ENCODE measurements at places on chromosomes 12 and 14. TPM values are rescaled to one million over a fixed set of nuclear protein-coding genes. Genes with fewer than 3 reads are reported as not detected.

DNA sequence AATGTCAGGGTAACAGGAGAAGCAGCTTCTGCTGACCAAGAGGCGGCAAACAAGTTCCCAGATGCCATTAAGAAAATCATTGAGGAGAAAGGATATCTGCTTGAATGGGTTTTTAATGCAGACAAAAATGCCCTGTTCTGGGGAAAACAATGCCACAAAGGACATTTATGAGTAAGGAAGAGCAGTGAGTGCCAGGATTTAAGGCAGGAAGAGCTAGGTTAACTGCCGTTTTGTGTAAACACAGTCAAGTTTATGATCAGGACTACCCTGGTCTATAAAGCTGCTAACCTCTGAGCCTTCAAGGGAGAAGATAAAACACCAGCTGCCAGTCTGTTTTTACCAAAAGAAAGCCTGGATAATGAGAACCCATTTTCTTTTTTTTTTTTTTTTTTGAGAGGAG is 8.5 kb downstream of the MAPKAPK5 start:
- H3K36me3 ChIP-seq: peaks cover 2% of the 10 kb centered on the region
- no peak overlapping the region for H3K27ac ChIP-seq
- H3K27me3 ChIP-seq: no peaks in the 10 kb centered on the region

DNA sequence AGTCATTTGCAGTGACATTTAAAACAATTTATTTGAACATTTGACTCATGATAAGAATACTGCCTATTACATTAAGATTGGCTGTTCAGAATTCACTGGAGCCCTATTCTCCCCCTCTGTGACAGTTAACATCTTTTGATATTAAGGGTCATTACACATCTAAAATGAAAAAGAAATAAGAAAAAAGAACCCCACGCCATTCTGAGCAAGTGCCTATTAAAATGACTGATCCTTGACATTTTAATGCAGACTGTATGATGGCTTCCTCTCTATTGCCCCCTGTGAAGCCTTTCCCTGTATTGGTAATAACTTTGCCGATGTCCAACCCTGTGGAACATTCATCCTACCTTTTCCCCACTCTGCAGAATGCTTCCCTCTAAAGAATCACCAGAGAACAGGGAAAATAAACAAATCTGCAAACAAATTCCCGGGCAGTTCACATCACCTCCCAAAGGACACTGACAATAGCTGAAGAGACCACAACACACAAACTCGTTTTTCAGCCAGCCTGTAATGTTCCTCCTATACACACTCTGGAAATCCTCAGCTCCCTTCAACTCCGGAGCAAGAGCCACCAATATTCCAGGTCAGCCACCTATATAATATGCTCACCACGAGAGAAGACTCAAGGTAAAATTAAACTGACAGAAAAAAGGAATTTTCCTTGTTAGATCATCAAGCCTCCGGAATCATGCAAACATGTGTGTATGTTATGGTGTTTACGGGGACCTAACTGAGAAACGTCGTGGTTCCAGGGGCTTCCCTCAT is 2.1 kb downstream of the NIN start:
- no peak for DNase-seq
- H3K27ac ChIP-seq: no peak overlapping the region
- no peaks in the 10 kb centered on the region for H3K36me3 ChIP-seq
- no peaks in the 10 kb centered on the region for H3K4me1 ChIP-seq
- H3K27me3 ChIP-seq: no peaks in the 10 kb centered on the region

- DNase-seq: no peak
- no peak overlapping the region for H3K27ac ChIP-seq
- H3K4me1 ChIP-seq: no peaks in the 10 kb centered on the region
- H3K4me3 ChIP-seq: no peak overlapping the region
- H3K27me3 ChIP-seq: no peaks in the 10 kb centered on the region
These were observed 7.8 kb upstream of the ART4 start for GRCh38 chr12:14850929-14851663.

Gene TGFB3
- polyA plus RNA-seq: 2.1 TPM

Gene KRT71
- not detected for polyA plus RNA-seq

GRCh38 chr12:107396991-107397390 is 288.6 kb upstream of the PWP1 start:
- H3K27me3 ChIP-seq: no peaks in the 10 kb centered on the region
- no peaks in the 10 kb centered on the region for H3K4me1 ChIP-seq
- H3K36me3 ChIP-seq: no peaks in the 10 kb centered on the region
- H3K27ac ChIP-seq: no peak overlapping the region

DNA sequence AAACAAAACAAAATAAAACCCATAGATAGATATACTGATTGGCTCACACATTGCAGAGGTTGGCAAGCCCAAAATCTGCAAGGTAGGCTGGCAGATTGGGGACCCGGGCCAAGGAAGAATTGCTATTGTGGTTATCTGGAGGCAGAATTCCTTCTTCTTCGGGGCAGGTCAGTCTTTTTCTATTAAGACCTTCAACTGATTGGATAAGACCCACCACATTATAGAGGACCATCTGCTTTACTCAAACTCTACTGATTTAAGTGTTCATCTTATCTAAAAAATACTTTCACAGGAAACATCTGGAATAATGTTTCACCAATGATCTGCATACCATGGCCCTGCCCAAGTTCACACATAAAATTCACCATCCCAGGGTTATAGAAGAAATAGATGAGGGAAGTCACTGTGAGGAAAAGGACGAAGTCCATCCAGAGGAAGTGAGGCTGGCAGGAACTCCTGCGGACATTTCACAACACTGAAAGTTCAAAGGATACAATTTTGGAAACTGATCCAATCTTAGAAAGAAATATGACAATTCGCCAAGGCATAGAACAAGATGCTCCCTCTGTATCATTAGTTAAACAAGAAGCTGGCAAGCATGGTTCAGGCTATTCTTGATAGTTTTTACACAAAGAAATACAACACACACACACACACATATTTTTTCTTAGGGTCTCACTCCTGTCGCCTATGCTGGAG is 127.6 kb upstream of the MED13L start:
- peaks cover 17% of the 10 kb centered on the region for H3K4me1 ChIP-seq
- DNase-seq: no peak
- no peaks in the 10 kb centered on the region for H3K27me3 ChIP-seq
- no peaks in the 10 kb centered on the region for H3K36me3 ChIP-seq

- no peaks in the 10 kb centered on the region for H3K27me3 ChIP-seq
- H3K4me1 ChIP-seq: no peaks in the 10 kb centered on the region
- DNase-seq: no peak
- peaks cover 2% of the 10 kb centered on the region for H3K36me3 ChIP-seq
- H3K4me3 ChIP-seq: no peak overlapping the region
These were observed 32.6 kb downstream of the STON2 start for GRCh38 chr14:81367563-81367962.

DNA sequence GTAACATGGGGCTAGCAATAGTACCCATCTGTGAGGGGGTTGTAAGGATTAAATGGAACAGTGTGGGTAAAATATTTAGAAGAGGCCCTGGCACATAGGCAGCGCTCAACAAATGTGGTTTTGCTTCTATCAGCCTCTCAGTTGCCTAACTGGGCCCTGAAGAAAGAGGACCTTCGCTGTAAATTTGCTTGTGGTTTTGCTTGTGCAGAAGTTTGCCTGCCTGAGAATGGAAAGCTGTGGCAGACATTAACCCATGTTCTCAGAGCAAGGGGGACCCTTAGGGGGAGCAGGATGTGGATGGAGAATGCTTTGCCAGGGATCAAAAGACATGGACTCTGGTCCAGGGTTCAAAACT is 160.1 kb downstream of the BRMS1L start:
- no peaks in the 10 kb centered on the region for H3K4me1 ChIP-seq
- no peaks in the 10 kb centered on the region for H3K27me3 ChIP-seq
- H3K27ac ChIP-seq: no peak overlapping the region
- no peak overlapping the region for H3K4me3 ChIP-seq
- DNase-seq: no peak

- H3K27ac ChIP-seq: no peak overlapping the region
- no peak for DNase-seq
- no peaks in the 10 kb centered on the region for H3K36me3 ChIP-seq
- H3K27me3 ChIP-seq: no peaks in the 10 kb centered on the region
- no peaks in the 10 kb centered on the region for H3K4me1 ChIP-seq
- H3K4me3 ChIP-seq: no peak overlapping the region
These were observed 303.9 kb downstream of the NOVA1 start for GRCh38 chr14:26293909-26294308.

- peak within 1 kb of the TSS; percentile 12 for H3K27ac ChIP-seq
- no peaks in the 10 kb centered on the region for H3K4me1 ChIP-seq
- no peak within 1 kb of the TSS for H3K4me3 ChIP-seq
- no peaks in the 10 kb centered on the region for H3K27me3 ChIP-seq
These were observed at the start of gene CD27 for GRCh38 chr12:6444704-6445688. Gene CD27, plus strand, starts transcription at chr12:6444955. Its CDS starts 141 bp downstream, at chr12:6445096.

Gene SETD1B
- polyA plus RNA-seq: 5.8 TPM

- no peaks in the 10 kb centered on the region for H3K36me3 ChIP-seq
- H3K27me3 ChIP-seq: no peaks in the 10 kb centered on the region
- H3K4me3 ChIP-seq: no peak overlapping the region
- DNase-seq: no peak
- peaks cover 1% of the 10 kb centered on the region for H3K4me1 ChIP-seq
- no peak overlapping the region for H3K27ac ChIP-seq
These were observed 115.7 kb downstream of the SAMD4A start for GRCh38 chr14:54682578-54682977.

DNA sequence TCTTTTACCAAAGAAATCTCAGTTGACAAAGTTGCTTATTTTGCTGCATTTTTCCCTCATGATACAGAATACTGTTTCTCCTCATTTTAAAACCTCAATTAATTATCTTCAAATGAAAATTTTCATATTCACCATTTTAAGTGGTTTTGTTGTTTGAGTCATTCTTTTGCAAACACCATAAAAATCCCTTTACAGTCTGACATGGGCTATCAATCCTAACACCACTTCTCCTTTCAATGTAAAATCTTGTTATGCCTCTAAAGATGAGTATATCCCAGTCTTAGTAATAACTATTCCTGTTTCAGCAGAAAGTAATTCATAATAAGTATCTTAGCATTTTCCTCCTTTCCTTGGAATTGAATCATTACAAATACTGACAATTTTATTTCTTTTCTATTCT is 192.2 kb downstream of the SYT1 start:
- H3K27me3 ChIP-seq: no peaks in the 10 kb centered on the region
- H3K36me3 ChIP-seq: no peaks in the 10 kb centered on the region
- H3K4me3 ChIP-seq: no peak overlapping the region
- H3K4me1 ChIP-seq: no peaks in the 10 kb centered on the region
- DNase-seq: no peak
- no peak overlapping the region for H3K27ac ChIP-seq

DNA sequence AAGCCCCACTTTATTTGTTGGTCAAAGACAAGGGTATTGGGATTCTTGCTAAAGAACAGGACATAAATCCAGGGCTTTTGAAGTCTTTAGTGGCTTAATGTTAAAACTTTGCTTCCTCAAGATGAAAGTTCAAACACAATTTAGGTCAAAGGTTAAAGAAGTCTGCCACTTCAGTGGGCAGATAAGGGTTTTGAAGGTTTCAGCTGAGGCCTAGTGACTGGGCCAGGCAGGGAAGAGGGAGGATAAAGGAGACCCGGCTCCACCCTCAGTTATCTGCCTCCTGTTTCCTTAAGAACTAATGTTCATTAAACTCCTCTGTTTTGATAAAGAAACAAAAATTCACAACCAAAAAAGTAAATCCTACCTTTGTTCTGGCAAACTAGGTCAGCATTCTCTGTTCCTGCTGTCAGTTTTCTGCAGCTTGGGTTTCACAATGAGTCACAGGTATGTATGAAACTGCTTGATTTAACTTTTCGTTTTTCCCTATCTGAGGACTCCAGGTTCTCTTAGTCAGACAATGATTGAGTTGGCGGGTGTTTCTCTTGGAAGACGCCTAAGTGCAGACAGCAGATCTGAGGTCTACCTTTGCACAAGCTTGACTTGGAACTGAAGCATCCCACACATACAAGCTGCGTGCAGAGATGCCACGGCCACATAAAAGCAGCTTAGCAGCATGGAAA is 208.3 kb downstream of the EXOC5 start:
- H3K36me3 ChIP-seq: no peaks in the 10 kb centered on the region
- H3K27me3 ChIP-seq: no peaks in the 10 kb centered on the region

DNA sequence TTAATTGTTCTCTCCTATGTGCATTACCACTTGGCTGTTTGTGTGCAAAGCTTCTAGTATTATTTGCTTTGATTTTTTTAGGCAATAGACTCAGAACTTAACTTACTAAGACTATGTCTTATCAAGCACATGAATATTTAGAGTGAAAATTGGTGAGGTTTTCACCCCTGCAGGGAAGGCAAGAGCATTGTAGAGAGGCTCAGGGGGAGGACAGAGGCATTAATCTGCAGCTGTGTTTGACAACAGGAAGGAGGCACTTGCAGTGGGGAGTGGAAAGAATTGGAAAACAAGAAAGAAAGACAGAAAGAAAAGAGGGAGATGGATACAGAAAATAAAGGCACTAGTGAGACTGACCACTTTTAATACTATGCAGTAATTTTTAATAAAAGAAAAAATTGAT is 431.6 kb downstream of the PDZRN4 start:
- DNase-seq: no peak
- no peaks in the 10 kb centered on the region for H3K4me1 ChIP-seq
- no peaks in the 10 kb centered on the region for H3K27me3 ChIP-seq
- H3K36me3 ChIP-seq: no peaks in the 10 kb centered on the region

Gene PLBD1
- polyA plus RNA-seq: 1.4 TPM

Gene KLRG1
- polyA plus RNA-seq: 0.95 TPM

DNA sequence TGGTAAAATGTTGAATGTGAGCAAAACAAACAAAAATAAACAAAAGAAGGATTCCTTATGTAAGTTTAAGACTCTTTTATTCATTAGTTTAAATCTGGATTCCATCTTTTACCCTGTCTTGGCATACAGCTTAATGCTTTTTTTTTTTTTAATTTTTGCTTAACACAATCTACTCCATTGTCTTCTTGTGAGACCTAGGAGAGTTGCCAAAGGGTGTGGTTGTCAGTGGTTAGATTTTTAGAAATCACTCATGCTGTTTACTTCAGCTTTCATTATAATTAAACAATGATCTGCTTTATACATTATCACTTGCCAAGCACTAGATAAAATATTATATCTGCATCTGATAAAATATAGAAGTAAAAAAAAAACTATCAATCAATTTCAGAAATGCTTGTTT is 77.7 kb upstream of the KITLG start:
- H3K27me3 ChIP-seq: no peaks in the 10 kb centered on the region
- H3K4me1 ChIP-seq: no peaks in the 10 kb centered on the region
- H3K27ac ChIP-seq: no peak overlapping the region
- no peak for DNase-seq
- no peaks in the 10 kb centered on the region for H3K36me3 ChIP-seq
